A549 treated with CpdA at 1 μM for 4 hours (cell line): ENCODE measurements at places on chromosomes 2 and 18. TPM values are rescaled to one million over a fixed set of nuclear protein-coding genes. Genes with fewer than 3 reads are reported as not detected.

Gene AQP4
- total RNA-seq, result 0.06 TPM in 1 of 5 replicates, not detected in the others

Gene CPLX4
- total RNA-seq, result not detected in 5 replicates

Gene ADD2
- 17.7 to 27.3 TPM (median 22.9 TPM) in 5 replicates for total RNA-seq

Gene SERPINB13
- not detected in 5 replicates for total RNA-seq

Gene SERPINB10
- not detected in 5 replicates for total RNA-seq

Gene CNTNAP5
- total RNA-seq, result not detected in 5 replicates

Gene HS6ST1
- total RNA-seq, result 11.5 to 14.3 TPM (median 12.9 TPM) in 5 replicates

Gene PLCL1
- total RNA-seq, result not detected in 5 replicates

Gene IL1B
- 0.09 to 0.40 TPM (median 0.24 TPM) in 5 replicates for total RNA-seq

Gene RNF149
- 34.1 to 44.0 TPM (median 41.2 TPM) in 5 replicates for total RNA-seq

Gene IL36G
- total RNA-seq, result 0.10 TPM in 1 of 5 replicates, not detected in the others

Gene SRD5A2
- 0.02 to 0.04 TPM in 2 of 5 replicates, not detected in the others for total RNA-seq

Gene CRACDL
- 0.49 to 0.89 TPM (median 0.54 TPM) in 5 replicates for total RNA-seq
